ENCODE measurements at places on chromosomes 11 and 22.

GRCh38 chr11:111362887-111363411 is 16.1 kb downstream of the POU2AF1 start:
- no peak for DNase-seq

- DNase-seq = no peak
Measured at GRCh38 chr11:84261707-84262106, 975.5 kb upstream of the CCDC90B start.

- DNase-seq = peak; percentile 22
Measured at GRCh38 chr11:1222491-1223345, at the start of gene MUC5B. MUC5B (plus strand) TSS chr11:1223066; CDS start chr11:1223124, 58 bp downstream.

DNA sequence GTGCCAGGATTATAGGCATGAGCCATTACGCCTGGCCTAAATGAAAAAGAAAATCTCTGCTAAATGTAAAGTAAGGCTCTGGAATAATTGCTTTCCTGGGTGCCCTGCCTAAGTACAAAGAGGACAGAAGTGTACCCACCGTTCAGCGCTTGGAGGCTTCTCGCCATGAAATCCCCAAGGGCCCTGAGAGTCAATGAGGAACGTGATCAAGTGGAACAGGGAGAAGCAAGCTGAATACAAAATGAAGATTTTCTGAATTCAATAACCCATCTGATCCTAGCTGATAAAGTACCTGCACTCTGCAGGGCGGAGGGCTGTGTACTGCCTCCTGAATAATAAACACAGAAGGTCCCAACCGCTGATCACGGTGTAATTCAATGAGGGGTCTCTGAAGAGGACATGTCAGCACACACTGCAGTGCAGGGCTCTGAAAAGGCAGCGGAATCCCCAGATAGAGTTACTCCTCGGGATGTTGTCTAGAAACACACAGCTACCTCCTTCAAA is 97.7 kb downstream of the ABTB2 start:
- no peak for DNase-seq

DNA sequence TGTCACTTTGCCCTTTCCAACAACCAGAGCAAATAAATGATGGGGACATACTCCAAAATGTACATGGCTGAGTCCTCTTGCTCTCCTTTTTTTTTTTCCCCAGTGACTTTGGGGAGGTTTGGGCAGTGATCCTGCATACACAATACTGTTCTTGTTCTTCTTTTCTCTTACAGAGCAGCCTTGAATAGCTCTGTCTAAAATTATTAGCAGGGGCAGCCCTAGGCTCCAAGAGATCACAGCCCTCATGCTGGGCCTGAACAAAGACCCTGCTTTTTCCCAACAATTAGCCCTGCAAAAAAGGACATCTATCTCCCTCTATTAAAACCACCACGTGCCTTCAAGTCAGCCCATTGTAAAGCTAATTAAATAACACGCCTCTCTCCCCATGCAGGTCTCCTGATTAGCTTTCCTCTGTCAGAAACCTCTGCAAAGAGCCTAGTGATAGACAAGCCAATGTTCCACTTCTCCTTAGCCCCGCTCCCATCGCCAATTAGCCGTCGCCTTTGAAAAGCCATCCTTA is 54.7 kb downstream of the ETS1 start:
- DNase-seq = peak; percentile 23

DNA sequence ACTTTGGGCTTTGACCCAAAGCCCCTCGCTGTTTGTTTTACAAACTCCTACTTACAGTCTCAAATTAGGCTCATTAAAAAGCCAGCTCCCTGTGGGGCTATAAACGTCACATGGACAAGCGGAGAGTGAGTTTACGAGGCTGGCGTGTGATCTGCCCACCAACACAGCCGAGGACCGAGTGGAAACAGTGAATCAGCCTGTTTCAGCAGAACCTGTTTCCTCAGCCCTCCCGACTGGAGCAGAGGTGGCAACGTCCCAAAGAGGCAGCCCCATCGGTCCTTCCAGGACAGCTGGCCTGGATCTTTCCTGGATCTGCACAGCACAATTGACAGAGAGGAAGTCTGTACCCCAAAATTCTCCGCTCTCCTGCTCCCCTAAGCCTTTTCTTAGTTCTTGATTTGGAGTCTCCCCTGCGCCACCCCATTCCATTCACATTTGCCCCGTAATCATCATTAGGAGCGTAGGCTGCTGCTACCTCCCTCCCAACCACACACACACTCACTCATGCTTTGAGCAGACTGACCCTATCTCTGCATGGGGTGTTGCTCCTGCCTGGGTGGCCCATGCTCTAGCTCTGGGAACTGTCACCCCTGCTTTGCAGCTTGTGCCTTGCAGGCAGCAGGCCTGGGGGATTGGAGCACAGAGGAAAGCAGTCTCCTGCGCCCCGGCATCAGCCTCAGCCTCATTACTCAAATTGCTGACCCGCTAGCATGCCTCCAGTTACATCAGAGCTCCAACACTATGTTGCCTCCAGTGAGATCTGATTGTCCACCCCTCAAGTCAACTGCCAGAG is 117.8 kb downstream of the NAT10 start:
- peak; percentile 60 for DNase-seq

Data from tongue (tissue), 3 donors.